OCI-LY7 (cell line): ENCODE measurements at places on chromosomes 6 and 20.
A peak's percentile ranks its signal among the peaks of the same experiment; 100 is the strongest.

- no peak for DNase-seq
Measured at GRCh38 chr6:149024361-149024760, 277.5 kb downstream of the UST start.

DNA sequence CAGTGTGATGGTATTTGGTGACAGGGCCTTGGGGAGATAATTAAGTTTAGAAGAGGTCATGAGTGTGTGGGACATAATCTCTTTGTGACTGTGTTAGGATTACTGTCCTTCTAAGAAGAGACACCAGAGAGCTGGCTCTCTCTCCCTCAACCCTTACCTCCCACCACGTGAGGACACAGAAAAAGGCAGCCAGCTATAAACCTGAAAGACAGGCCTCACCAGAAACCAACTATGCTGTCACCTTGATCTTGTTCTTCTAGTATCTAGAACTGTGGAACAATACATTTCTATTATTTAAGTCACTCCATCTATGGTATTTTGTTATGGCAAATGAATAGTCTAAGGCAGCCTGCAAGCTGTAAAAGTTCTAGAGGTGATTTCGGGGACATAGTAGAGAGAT is 203.7 kb downstream of the OTOR start:
- DNase-seq = no peak

- no peak for DNase-seq
Measured at GRCh38 chr20:21182832-21183563, 57.1 kb downstream of the KIZ start.

DNA sequence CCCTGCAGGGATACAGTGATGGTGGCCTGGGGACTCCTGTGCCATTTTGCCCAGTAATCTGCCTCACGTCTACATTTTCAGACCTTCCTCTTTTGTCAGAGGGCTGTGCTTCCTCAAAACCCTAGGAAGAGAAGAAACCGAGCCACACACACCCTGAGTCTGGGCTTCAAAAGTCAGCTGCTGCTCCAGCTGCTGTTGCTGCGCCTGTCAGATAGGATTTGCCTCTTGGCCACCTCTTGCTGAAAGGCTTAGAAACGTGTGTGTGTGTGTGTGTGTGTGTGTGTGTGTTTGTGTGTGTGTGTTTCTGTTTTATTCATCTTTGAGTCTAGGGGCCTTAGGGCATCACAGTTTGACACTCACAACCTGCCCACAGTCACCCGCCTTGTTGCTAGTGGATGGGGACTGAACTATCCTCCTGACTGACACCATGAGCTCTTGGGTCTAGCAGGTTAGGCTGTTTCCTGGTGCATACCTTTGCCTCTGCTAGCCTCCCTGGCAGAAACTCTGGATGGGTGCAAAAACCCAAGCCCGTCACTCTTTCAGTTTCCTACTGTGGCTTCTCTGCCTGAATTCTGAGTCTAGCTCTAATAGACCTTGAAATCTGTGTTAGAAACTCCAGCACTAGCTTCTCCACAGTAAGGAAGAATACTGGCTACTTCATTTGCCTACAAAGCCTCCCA is 94.9 kb upstream of the CEP85L start:
- peak; percentile 14 for DNase-seq

DNA sequence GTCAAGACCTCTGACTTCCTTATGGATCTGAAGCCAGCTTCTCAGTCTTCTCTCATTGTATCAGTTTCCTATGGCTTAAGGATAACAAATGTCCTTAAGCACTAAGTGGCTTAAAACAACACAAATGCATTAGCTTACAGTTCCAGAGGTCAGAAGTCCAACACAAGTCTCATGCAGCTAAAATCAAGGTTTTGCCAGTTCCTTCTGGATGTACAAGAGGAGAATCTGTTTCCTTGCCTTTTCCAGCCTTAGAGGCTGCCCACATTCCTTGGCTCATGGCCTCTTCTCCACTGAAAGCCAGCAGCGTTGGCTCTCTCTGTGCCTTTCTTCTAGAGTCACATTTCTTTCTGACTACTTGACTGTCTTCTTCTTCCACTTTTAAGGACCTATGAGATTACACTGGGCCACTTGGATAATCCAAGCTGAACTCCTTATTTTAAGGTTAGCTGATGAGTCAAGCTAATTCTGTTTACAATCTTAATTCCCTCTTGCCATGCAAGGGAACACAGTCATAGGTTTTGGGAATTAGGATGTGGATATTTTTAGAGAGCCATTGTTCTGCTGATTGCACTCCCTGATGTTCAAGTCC is 179.0 kb downstream of the BCAS1 start:
- no peak for DNase-seq

- no peak for DNase-seq
Measured at GRCh38 chr6:135222623-135223022, 41.5 kb downstream of the MYB start.

DNA sequence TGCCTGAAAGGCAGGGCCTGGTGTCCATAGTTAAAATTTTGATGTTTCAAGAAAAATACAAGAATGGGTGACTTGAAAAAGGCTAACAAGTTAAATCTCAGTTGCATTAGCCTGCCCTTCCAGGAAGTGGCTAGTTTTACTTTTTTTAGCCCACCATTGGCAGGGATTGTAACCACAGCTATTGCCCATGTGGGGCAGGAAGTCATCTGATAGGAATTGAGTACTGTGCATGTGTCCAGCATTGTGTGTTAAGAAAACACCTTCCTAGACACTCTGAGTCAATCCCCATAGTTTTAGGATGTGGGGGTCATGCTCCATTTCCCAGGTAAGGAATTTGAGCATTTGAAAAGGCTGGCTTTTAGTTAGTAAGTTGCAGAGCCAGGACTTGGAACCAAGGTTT is 26.9 kb downstream of the LYRM2 start:
- peak; percentile 28 for DNase-seq

GRCh38 chr6:7920425-7920824 is 9.8 kb upstream of the TXNDC5 start:
- DNase-seq = no peak

- DNase-seq = no peak
Measured at GRCh38 chr6:119757467-119757866, 407.9 kb upstream of the MAN1A1 start.

DNA sequence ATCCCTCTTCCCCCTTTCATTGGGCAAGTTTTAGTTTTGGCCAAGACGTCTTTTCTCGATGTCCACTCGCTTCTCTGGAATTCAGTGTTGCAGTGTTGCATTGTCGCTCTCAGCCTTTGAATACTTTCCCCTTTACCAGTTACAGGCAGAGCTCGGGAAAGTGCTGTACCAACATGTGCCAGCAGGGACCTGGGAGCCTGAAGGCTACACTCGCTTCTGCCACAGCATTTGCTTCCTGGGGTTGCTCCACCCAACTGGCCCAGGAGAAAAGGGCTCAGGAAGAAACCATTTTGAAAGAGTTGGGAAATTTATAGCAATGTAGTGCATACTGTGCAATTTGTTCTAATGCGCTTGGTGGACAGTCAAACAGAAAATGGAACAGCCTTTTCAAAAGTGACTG is 78.6 kb downstream of the LINC00237 start:
- no peak for DNase-seq

DNA sequence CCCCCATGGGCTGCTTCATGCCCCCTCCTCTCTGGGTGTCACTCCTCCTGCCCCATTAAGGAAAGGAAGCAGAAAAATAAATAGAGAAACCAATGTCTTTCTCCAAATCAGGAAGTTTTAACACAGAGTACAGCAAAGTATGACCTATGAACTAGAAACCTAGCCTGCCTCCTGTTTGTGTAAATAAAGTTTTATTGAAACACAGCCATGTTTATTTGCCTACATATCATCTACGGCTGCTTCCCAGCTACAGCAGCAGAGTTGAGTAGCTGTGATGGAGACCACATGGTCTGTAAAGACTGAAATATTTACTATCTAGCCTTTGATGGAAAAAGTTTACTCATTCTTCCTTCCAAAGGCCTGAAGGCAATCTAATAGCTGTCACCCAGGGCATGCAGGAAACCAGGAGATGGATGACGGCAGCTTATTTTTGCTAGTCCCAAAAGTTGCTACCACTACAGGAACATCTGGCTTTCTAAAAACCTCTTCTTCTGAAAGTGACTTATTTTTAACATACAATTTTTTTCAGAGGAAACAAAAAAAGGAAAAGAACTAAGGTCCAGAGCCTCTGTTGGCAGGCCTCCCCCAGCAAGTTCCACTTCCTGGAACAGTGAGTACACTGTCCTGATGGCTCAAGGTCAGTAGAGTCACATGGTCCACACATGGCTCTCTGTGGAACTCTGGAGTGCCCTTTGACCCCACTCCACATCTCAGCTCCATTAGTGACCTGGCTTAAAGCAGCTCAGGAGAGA is 287.8 kb downstream of the PTPRT start:
- DNase-seq = no peak

DNA sequence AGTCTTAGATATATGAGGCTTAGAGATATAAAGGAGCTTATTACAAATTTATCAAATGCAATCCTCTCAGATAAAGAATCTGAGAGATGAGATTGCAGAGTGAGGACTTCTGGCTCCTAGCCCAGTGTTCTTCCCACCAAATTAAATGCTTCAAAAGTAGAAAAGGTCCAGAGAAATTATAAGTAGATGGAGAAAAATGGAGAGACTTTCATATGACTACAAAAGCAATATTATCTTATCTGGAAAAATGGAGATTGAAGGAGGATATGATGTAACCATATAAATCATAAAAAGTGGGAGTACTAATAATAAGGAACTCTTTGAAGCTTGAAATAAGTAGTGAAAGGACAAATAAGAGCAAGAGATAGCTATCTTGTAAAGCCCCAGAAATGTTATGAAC is 2.8 kb downstream of the KCTD20 start:
- no peak for DNase-seq

- no peak for DNase-seq
Measured at GRCh38 chr6:7758456-7758855, 32.6 kb downstream of the BMP6 start.

- DNase-seq = peak; percentile 99
Measured at GRCh38 chr6:85678602-85679444, 36.1 kb upstream of the SYNCRIP start.

- DNase-seq = peak; percentile 41
Measured at GRCh38 chr20:50504231-50504823, 5.9 kb upstream of the PTPN1 start.

DNA sequence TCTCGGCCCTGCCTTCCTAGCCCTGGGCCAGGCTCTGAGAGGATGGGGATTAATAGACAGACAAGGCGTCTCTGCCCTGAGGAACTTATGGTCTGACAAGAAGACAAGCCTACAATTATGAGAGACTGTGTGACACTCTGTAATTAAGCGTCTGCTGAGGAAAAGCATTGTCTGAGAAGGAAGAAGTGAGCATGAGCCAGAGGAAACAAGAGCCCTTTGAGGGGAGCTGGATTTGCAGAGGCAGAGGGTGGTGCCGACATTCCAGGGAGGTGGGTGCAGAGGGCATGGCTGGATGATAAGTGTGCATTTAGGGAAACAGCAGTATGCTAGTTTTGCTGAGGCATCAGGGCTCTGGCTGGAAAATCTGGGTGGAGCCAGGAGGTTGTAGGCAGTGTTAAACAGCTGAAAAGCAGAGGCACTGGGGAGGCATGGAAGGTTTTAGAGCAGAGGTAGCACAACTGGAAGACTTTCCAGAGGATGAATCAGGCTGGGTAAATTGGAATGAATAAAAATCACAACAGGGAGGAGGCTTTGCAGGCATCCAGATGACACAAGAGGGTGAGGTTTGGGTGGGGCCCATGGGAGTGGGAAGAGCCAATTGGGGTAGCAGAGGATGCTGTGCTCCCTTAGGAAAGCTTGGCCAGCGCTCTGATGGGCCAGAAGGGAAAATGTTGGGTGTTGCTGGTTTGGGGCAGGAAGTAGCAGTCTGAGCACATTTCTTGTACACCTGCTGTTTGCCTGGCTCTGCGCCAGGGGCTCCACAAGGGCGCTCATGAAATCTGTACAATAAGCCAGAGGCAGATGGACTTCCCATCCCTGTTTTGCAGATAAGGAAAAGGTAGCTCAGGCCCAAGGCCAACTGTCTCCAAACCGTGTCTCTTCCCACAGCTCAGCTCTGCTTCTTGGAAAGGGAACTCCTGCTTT is 74.0 kb upstream of the MYL9 start:
- peak; percentile 82 for DNase-seq

GRCh38 chr6:154230393-154230792 is 126.2 kb downstream of the IPCEF1 start:
- no peak for DNase-seq

GRCh38 chr6:150116200-150116800 is 26.5 kb upstream of the PPP1R14C start:
- DNase-seq = no peak
